Lower leg skin (tissue), 4 donors: ENCODE measurements at places on chromosomes 3 and 15. TPM values are rescaled to one million over a fixed set of nuclear protein-coding genes. Genes with fewer than 3 reads are reported as not detected.

GRCh38 chr15:96701443-96701842 lies 370.9 kb downstream of the NR2F2 start:
- no peak for DNase-seq

- no peak for DNase-seq
Observed at GRCh38 chr3:31974471-31974870, 6.6 kb downstream of the OSBPL10 start.

DNA sequence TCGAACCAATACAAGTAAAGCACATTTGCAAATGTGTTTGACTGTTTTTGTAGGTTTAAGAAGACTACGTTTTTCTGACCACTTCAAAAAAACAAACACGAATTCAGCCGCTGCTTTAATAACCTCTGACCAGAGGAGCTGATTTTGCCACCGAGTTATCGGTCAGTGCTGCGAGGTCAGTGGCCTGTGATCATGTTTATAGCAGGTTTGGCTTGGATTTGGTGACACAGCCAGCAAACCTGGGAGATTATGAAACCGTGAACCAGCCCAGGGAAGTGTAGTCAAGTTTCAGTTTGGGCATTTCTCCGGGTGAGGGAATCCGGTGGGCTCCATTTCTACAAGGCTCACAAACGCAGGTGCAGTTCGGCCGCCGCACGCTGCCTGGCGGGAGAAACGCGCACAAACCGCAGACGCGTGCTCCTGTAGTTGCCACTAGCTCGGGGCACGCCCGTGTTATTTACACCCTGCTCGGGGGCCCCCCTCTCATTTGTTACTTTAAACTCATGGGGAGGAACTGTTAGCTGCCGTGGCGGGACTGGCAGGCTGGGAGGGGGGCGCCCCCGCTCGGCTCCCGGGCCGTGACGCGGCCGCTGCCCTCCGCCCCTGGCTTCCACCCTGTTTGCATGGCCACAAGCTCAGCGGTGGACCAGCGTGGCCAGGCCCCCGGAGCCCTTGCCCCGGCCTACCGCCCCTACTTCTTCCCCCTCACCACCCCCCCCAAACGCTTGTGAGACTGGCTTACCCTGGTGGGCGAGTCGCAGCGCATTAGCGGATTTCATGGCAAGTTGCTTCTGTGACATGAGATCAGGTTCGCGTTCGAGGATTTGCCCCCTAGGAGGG lies 13.6 kb upstream of the ONECUT1 start:
- no peak for DNase-seq

DNA sequence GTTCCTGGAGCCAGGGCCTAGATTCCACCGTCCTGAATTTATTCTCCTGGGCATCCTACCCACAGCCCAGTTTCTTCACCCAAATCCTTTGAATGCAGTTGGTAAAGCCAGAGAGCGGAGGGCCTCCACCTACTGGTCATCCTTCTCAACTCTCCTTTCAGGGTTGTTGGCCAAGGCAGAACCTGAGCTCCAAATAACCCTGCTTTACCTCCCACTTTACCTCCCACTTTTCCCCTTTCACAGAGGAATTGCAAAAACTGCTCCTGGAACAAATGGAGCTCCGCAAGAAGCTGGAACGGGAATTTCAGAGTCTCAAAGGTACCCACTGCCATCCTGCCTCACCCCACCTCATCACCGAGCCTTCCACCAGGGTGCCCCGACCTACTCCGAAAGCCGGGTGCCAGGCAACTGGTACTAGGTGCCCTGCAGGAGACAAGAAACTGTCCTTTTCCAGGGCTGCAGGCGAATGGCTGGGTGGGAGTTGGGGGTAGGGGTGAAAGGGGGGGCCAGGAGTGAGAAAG lies 6.8 kb downstream of the SKOR1 start:
- no peak for DNase-seq

- DNase-seq: no peak
Observed at GRCh38 chr3:170712798-170713197, 126.9 kb upstream of the SLC7A14 start.

The ROPN1 gene
- not detected for total RNA-seq
